ENCODE measurements at places on chromosomes 2 and 18. TPM values are rescaled to one million over a fixed set of nuclear protein-coding genes. Genes with fewer than 3 reads are reported as not detected.

DNA sequence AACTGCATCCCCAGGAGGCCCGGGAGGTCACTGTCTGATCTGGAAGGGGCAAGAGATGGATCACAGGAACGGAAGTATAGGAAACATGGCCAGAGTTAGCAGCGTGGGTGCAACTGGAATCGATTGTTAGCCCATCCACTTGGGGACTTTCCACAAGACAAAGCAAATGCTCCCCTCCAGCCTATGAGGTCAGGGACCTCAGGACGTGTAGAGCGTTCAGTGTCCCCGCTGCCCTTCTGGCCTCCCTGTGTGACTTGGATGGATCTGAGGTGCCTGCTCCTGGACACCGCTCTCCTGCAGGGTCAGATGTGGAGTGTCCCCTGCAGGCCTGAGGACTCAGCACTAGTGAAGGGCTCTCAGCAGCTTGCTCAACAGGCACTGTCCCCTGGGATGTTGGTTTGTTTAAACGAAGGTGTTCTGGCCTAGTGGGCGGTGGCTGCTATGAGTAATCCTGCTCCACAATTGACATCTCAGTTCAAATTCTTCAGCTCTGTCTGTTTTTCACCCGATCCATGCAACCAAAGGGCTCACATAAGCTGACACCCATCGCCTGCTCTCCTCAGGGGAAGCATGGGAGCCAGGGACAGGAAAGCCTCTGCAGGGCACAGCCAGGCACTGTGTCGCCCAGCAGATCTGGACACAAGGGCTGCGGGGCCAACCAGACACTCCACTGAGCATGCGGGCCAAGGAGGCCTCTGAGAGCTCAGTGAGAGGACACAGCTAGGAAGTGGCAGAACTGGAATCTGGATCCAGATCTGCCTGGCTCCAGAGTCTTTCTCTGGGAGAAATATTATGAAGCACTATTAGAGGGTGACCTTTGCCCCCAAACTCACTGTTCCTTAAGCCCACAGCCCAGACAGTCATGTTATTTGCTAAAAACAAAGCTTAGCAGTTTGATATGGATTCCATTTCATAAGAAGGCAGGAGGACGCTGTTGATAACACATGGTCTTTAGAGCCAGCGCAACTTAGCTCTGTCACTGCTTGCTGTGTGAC lies 78.5 kb downstream of the RHOB start:
- DNase-seq = no peak

- DNase-seq = no peak
These were observed 250.1 kb upstream of the DPP10 start for GRCh38 chr2:114192362-114192761.

- no peak for DNase-seq
These were observed 27.8 kb downstream of the ZNF236 start for GRCh38 chr18:76850112-76850511.

- DNase-seq = no peak
These were observed 17.2 kb downstream of the ATP8B1 start for GRCh38 chr18:57785751-57786437.

GRCh38 chr2:119460076-119460475 lies 28.4 kb downstream of the TMEM37 start:
- no peak for DNase-seq

GRCh38 chr2:233455006-233455405 lies 100.7 kb downstream of the DGKD start:
- DNase-seq = no peak

DNA sequence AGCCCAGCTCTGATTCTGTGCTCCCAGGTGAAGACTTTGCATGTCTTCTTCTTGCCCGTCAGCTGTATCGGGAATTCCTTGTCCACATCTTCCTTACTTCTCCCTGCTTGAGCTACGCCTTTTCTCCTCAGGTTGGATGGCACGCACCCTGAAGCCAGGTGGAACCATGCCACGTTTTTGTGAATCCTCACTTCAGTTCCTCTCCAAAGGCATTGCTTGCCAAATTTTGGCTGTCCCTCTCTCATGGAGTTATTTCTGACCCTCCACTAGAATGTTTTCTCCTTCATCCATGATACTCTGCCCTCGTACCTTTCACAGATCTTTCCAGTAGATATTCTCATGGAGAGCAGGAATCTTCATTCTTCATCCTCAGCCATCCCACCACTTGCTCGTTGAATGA lies 20.2 kb downstream of the ZCCHC2 start:
- DNase-seq = peak; percentile 28

Gene CCDC178
- not detected for total RNA-seq

GRCh38 chr2:1366546-1367134 lies 46.6 kb upstream of the TPO start:
- peak; percentile 3 for DNase-seq

GRCh38 chr2:114468343-114468742 lies 25.9 kb downstream of the DPP10 start:
- DNase-seq = no peak

GRCh38 chr2:169828141-169828811 lies 1.0 kb downstream of the UBR3 start:
- DNase-seq = peak; percentile 70

Gene SH2D6
- total RNA-seq = not detected

DNA sequence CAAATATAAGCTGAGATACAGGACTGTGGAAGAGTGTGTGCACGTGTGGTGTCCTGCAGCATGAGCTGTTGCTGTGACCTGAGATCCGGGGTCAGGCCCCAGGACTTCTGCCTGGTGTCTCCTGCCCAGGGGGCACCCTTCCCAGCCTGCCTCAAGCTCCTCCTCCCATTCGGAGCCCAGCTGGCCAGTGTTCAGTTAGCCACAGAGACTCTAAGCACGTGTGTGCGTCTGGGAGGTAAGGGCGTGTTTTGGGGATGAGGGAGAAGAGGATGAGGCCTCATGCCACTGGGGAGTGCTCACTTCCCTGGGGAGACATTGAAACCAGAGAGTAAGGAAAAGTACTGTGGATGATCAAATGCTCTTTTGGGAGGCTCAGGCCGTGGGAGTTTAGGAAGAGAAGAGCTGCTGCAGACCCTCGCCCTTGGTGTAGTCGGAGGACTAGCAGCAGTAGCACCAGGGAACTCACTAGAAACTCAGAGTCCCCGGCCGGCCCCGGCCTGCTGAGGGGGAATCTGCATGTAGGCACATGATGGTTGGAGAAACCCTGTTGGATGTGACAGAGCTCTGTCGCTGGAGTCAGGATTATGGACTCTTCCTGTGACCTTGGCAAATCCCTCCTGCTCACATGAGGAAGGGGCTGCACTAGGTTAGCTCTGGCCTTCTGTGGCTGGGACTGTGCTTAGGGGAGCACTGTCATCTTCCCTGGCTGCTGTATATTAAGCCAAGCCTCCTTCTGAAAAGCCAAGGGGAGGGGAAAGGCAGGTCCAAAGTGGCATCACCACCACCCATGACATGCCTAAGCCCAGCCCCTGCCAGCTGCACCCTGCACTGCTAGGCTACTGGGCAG lies 231.1 kb downstream of the DYSF start:
- no peak for DNase-seq

DNA sequence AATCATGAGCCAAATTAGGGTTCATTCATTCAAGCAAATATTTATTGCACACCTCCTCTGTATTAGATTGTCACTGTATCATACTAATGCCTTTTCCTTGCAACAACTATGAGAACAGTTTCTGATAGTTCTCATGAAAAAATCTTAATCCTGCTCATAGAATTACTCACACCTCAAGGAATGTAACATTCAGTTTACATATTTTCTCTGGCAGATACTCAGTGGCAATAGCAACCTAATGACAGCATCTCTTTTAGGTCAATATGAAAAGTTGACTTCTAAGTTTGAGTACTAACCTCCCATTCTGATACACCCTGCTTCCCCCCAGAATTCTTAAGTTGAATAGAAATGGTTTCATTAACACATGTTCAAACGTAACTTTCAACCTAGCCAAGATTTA lies 132.0 kb downstream of the VWC2L start:
- DNase-seq = no peak

- DNase-seq = no peak
These were observed 454.2 kb upstream of the KLHL29 start for GRCh38 chr2:22930781-22931180.

Gene CACNB4
- total RNA-seq = 0.12 TPM

DNA sequence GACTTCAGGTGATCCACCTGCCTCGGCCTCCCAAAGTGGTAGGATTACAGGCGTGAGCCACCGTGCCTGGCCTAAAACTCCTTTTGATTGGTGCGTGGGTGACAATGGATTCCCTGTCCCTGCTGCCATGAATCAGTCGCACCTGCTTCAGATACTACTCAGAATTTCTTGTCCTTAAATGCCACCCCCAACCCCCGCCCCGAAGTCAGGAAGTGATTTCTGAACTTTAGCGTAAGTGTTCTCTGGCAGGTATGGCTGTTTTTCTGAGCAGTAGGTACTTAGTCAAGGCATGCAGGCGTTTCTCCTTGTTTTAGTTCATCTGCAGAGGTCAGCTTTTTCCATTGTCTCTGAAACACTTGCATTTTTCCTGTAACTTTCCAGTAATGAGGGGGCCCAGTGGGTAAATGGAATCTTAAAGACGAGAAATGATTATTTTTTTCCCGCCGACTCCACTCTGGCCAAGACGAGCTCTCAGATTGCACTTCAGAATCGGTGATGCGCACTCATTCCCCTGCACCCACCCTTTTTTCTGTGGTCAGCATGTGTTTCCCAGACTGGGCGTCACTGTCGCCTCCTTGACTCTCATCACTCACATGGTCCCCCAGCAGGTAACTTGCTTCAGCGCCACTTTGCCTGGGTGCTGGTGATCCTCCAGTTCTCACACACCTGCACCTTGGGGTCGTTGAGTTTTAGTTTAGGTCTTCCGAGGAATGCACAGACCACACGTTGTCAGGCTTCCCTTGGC lies 179.7 kb downstream of the GBX2 start:
- no peak for DNase-seq

Gene LTBP1
- total RNA-seq = 12.5 TPM

Gene GBX2
- total RNA-seq = 39.2 TPM

Gene SCYGR4
- not detected for total RNA-seq

Gene DNAJC10
- total RNA-seq = 150 TPM

Gene CAPN14
- not detected for total RNA-seq

- no peak for DNase-seq
These were observed 195.6 kb downstream of the HRH4 start for GRCh38 chr18:24656050-24656449.

DNA sequence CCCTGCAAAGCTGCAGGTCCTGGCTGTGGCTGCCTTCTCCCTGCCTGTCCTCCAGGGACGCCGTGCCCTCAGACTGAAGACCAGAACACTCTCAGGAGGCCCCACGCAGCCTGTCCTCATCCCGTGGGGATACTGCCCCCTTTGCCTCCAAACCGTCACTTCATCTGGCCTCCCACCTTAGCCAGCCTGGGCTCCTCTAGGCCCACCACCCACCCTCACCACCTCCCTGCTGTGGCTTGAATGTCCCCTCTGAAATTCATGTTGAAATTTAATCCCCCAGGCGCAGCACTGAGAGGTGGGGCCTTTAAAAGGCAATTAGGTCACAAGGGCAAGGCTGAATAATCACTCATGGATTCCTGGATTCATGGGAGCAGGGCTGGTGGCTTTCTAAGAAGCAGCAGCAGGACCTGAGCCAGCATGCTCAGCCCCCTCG lies 198.2 kb downstream of the SEPTIN10 start:
- no peak for DNase-seq

DNA sequence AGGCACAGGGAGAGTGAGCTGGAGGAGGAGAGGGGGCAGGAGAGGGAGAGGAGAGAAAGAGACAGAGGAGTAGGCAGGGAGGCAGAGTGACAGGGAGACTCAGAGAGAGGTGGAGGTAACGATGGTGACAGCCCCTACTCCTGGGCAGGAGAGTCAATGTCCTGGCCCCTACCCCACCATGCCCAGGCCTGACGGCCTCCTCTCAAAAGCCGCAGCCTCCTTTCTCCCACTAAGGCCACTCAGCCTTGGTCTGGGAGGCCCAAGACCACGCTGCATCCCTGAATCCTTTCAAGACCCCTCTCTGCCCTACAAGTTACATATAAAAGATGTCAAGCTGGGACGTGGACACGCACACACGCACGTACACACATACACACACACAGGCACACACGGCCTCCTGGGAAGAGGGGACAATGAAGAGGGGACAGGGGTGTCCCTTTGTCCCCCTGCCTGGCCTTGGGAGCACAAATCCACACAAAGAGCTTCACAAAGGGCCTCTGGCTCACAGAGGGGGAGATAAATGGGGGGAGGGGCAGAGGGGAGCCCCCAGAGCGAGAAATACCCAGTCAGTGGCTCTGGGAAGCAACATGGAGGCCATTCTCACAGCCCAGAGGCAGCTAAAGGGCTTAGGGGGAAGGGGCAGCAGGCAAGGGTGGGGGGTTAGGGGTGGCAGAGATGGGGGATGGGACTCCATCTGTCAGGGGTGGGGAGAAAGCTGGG lies 19.5 kb upstream of the TNS1 start:
- no peak for DNase-seq

DNA sequence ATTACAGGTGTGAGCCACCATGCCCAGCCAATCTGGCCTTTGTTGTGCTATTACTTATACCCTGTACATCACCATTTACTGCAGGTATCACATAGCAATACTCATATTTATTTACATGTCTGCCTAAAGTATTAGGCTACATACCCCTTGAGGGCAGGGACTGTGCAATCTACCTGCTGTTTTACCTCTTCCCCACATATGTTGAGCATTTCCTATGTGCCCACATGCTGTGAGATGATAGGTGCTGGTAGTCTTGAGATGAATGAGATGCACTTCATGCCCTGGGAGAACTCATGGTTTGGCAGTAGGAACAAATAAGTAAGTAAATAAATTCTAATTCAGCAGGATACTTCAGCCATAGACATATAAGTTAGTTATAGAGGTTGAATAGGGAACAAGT lies 59.2 kb downstream of the TTC39C start:
- DNase-seq = no peak

Gene MRPL44
- 67.1 TPM for total RNA-seq

- no peak for DNase-seq
These were observed 983.6 kb upstream of the ZEB2 start for GRCh38 chr2:145503511-145503910.

DNA sequence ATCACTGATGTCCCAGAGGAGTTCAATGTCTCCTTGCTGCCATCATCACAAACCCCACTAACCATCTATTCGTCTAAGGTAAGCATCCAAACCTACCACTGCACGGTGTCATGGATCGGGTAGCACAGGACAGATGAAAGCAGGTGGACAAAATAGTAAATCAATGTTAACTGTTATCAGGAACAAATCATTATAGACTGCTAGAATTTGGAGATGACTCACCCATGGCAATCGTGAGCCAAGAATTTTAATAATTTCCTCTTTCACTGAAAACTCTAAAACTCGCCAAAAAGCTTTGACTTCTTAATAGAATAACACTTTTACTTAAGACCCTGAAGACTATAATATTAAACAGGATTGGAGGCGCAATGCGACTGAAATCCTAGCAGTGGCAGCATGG lies 33.7 kb upstream of the BZW1 start:
- DNase-seq = no peak

Gene FNDC4
- 4.0 TPM for total RNA-seq

GRCh38 chr18:37341473-37342086 lies 224.0 kb downstream of the CELF4 start:
- DNase-seq = no peak

- DNase-seq = no peak
These were observed 893.9 kb downstream of the SUCLG1 start for GRCh38 chr2:83565181-83565580.

- peak; percentile 63 for DNase-seq
These were observed 23.4 kb downstream of the AQP12A start for GRCh38 chr2:240714747-240715725.
